WTC11 (cell line): ENCODE measurements at places on chromosomes 1 and 21.

GRCh38 chr21:37204580-37204979 lies 62.6 kb downstream of the VPS26C start:
- DNase-seq, result no peak

DNA sequence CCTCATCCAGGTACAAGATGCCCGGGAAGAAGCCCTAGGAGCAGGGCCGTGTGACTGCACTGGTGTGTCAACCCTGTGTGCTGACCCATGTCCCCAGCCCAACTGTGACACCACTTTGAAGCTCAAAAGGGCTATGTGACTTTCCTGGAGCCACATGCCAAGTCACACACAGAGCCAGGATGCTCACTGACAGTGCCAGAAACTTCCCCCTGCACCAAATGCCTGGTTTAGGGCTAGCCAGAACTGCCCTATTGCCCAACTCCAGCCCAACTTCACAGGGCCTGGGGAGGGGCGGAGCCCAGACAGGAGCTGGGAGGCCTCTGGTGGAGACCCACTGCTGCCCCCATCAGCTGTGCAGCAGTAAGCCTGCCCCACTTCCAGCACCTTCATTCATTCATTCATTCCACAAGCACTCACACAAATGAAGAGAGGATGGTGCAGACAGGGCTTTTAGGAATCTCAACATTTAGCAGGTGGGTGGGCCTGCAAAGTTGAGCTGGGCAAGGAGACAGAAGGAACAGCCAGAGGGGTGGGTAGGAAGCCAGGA lies 36.7 kb downstream of the KCNQ4 start:
- peak; percentile 50 for DNase-seq

DNA sequence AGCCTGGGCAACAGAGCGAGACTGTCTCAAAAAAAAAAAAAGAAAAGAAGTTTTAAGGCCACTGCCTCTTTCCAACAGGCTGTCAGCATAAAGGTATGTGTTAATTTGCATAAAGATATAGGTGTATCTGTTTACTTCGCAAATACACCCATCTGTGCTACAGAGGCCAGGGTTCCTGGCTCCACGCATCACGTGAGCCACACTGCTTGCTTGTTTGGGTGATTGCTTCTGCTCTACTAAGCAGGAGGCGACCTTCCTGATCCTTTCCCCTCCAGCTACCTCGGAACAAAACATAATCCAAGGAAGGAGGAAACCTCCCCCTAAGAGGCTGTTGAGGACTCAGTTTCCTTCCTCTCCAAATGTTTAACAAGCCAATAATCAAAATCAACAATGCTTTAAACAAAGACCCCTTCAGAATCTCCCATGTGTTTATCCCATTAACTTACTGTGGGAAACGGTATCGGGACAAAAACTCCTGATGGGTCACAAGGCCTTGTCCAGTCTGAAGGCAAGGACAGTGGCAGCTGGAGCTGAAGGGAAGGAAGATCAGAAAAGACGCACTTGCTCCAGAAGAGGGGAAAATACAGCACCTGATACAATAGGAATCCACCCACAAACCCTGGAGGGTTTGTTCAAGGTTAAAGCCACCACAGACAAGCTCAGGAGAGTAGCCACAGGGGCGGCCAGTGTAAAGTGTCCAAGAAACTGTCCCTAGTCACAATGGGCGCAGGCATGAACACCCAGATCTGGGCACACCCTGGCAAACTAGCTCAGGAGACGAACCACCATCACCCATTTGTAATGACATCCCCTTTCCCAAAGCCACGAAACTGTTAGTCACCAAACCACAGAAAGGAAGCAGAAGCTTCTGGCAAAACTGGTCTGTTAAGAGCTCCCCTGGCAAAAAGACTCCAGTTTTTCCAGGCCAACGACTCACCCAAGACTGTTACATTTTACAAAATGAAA lies 17.2 kb downstream of the CTNNBIP1 start:
- DNase-seq, result no peak

DNA sequence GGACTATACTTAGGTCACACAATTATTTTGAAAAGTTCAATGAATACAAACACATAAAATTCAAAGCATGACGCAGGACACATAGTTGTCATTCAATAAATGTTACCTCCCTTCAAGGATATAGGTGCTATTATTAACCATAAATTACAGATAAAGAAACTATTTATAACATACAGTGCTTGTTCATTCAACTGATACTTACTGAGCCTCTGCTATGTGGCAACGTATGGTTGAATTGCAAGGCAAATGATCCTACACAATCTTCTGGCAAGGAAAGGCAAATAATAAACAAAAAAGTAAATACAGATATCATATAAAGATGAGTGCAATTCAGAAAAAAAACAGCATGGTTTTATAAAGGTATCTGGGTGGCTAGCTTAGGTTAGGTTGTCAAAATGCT lies 614.7 kb downstream of the LTN1 start:
- DNase-seq, result no peak

- no peak for DNase-seq
Observed at GRCh38 chr1:100485855-100486258, 52.1 kb upstream of the GPR88 start.

DNA sequence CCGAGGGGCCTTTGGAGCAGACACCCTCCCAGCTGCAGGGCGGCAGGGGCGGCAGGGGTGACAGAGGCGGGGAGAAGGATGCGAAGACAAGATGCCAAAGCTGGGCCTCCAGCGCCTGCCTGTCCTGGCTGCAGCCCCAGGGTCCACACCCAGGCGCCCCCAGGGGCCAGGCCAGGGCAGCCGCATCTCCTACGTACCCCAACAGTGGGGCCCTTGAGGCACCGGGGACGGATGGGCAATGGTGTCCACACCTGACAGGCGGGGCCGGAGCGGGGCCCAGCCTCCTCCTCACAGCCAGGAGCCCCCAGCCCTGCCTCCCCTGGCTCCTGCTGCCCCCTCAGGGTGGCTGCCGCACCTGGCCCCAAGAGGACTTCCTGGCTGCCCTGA lies 7.2 kb downstream of the B3GALT6 start:
- no peak for DNase-seq

DNA sequence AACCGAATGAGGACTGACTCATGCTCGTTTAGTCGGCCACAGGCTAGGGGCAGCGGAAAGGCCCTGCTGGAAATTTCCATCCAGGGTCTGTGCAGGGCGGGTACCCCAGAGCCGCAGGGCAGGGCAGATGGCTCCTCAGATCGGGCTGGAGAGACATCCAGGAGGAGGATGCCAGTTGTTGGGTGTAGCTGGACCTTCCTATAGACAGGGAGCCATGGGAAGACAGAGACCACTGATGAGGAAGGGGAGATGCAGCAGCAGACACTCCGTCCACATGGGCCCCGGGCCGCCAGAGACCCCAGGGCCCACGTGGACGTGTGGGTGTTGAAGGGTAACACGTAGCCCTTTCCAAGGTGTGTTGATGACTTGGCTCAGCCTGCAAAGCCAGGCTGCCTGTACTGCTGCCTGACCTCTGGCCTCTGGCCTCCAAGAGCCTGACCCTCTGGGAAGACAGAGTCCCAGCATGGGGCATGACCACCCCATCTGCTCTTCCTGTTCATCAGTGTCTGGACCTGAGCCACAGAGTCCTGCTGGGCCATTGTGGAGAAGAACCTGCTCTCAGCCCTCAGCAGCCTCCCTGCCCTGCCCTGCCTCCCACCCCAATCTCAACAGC lies 4.8 kb downstream of the GNG4 start:
- DNase-seq, result no peak

DNA sequence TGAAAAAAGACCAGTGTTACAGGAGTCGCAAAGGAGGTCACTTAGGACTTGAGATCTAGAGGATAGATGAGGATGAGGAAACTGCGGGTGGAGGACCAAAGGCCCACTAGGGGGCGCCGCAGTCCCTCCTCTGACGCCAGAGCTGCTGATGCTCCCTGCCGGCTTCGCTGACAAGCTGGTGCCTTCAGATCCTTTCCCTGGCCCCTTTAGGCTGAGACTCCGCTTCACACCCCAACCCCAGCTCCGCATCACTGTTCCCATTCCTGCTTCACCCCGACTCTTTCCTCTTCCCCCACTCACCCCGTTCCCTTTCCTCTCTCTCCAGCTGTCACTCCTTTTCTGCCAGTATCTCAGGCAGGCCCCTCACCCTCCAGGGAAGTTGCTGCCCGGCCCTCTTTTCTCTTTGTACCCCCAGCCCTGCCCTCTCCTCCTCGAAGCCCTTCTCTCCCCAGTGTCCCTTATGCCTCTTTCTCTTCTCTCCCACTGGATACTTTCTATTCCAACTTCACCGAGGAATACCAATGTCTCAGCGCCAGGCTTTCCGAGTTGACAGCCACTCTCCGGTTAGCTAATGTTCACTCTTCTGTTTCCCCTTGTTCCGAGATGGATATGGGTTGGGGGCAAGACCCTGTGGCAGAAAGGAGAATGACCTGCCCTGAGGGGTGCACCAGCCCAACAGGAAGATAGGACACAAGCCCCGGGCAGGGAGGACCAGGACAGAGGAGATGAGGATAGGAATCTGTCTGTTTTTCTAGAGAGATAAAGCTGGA lies 4.5 kb downstream of the KCNJ9 start:
- peak; percentile 94 for DNase-seq

DNA sequence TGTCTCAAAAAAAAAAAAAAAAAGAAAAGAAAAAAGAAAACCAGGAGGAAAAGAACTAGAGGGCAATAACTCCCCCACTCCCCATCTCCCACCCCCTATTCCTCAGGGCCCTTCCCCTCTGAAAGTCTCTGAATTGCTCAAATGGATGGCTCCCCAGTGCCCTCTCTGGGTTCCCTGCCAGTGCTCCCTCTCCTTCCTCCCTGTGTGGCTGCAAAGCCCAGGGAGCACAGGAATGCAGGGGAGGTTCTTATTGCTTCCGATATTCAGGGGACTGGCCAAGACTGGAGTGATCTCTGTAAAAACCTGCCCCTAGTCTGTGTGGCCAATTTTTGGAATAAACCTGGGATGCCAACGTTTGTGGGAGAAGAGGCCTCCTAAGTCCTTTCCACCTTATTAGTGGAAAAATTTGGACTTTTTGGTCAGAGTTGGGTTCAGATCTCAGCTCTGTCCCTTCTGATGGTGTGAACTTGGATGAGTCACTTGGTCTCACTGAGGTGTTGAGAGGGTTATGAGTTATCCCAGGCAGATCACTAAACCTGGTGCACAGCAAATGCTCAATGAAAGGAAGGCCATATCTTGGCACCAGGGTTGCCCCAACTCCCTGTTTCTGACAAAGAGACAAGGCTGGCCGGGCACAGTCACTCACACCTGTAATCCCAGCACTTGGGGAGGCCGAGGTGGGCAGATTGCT lies 13.4 kb upstream of the ARHGEF10L start:
- DNase-seq, result no peak

DNA sequence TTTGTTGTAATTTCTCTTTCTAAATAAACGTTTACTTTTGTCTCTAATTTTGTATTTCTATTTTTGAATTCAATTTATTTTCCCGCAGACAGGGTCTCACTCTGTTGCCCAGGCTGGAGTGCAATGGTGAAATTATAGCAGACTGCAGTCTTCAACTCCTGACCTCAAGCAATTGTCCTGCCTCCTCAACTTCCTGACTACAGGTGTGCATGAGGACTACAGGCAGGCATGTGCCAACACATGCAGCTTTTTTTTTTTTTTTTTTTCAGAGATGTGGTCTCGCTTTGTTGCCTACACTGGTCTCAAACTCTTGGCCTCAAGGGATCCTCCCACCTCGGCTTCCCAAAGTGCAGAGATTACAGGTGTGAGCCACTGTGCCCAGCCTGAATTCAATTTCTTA lies 36.7 kb upstream of the IL20 start:
- no peak for DNase-seq

DNA sequence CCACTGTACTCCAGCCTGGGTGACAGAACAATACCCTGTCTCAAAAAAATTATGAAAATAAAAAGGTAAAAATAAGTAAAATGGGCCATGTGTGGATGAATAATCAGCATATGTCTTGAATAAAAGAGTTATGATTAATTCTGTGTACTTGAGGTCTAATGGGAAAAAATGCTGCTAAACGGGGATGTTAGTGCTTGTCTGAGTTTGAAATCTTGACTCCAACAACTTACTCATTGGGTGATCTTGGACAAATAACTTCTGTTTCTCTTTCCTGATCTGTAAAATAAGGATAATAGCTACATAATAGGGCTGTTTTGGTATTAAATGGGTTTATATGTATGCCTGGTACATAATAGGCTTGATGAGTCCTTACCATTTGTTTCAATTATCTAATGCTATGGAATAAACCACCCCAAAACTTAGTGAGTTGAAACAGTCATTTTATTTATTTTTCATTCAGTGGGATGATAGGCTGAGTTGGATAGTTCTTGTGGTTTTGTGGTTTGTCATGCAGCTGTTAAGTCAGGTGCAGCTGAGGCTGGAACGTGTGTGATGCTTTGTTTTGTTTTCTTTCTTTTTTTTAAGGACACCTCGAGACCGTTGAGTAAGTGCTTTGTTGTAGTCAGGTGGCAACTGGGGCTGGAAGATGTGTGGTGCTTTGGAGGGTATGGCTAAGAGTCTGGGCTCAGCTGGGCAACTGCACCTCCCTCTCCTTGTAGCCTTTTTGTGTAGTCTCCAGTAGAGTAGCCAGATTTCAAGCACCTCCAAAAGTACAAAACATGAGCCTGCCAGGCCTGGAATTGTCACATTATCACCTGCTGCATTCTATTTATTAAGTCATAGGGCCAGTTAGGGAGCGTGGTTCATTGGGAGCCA lies 4.9 kb downstream of the MDM4 start:
- DNase-seq, result no peak

GRCh38 chr1:6093611-6094010 lies 47.9 kb downstream of the KCNAB2 start:
- no peak for DNase-seq

- no peak for DNase-seq
Observed at GRCh38 chr1:200351826-200352549, 57.8 kb downstream of the ZNF281 start.

- DNase-seq, result no peak
Observed at GRCh38 chr1:18142969-18143368, 35.4 kb downstream of the IGSF21 start.

DNA sequence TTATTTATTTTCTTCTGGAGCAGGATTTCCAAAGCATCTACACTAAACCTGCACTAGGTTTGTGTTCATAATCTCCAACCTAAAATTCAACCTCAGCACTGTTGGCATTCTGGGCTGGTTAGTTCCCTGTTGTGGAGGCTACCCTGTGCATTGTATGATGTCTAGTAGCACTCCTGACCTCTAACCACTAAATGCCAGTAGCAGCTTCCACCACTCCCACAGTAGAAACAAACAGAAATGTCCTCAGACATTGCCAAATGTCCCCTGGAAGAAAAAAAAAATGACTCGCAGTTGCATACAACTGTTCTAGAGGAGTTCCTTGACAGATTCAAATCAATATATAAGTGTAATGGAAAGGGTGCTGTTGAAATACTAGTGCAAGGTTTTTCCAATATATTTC lies 18.9 kb downstream of the GRIK1 start:
- DNase-seq, result no peak

- no peak for DNase-seq
Observed at GRCh38 chr21:42991992-42992740, 17.8 kb downstream of the PKNOX1 start.

- peak; percentile 59 for DNase-seq
Observed at GRCh38 chr1:229514578-229515275, 6.6 kb upstream of the NUP133 start.

GRCh38 chr1:164611754-164612642 lies 53.0 kb downstream of the PBX1 start:
- DNase-seq, result no peak

DNA sequence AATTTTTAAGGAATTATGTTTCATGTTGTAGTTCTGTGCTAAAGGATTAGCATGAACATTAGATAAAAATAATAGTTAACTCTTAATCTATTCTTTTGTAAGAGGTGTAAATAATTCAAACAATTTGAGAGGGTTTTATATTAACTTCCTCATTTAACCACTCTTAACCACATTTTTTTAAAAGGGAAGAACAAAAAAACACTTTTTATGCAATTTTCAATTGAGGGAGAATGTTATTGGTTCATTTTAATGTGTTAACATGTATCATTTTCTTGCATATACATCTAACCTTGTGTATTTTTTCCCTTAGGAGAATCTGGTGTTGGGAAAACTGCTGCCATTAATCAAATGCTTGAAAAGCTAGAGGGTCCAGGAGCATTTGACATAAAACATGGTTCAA lies 169.0 kb downstream of the LBR start:
- DNase-seq, result no peak
